ENCODE measurements at places on chromosomes 1 and 21. TPM values are rescaled to one million over a fixed set of nuclear protein-coding genes. Genes with fewer than 3 reads are reported as not detected.

GRCh38 chr21:26795412-26795805 lies 49.8 kb downstream of the ADAMTS1 start:
- no peak for DNase-seq

DEGS1 gene
- total RNA-seq, result 137 TPM

EFNA1 gene
- total RNA-seq, result 132 TPM

GRCh38 chr1:28313702-28314546 lies 14.9 kb upstream of the MED18 start:
- DNase-seq, result no peak

DNA sequence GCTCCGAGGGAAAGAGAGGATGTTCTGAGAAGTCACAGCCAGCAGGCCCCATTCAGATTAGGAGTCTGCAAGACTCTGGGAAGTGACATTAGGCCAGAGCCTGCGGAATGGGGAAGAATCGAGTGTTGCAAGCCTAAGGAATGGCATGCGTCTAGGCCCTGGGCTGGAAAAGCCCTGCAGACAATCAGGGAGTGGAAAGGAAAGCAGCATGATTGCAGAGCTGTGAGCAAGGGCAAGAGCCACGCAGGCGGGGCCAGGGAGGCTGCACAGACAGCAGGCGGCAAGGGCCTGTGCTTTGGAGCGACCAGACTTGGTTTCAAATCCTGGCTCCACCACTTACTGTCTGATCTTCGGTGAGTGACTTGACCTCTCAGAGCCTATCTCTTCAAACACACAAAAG lies 118.2 kb downstream of the RRAGC start:
- no peak for DNase-seq

CELA3A gene
- total RNA-seq, result not detected

- no peak for DNase-seq
These were observed 948 bp downstream of the STK40 start for GRCh38 chr1:36384542-36385409.

DNA sequence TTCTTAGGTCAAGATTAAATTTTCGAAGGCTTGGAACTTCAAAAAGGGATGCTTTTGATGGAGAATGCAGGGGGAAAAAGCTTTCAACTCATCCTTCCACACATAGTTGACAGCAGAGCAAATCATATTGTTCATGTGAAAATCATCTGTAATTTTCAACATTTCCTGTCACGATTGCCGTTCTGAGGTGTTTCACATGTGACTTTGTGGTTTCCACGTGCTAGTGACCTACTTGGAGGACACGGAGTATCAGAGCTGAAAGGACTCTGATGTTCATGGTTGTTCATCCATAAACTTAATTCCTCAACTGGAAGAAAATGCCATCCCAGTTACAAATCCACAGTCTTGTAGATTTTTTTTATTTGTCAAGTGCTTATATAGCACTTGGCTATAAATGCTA lies 79.1 kb downstream of the ZP4 start:
- DNase-seq, result no peak

AKIRIN1 gene
- total RNA-seq, result 31.7 TPM

DNA sequence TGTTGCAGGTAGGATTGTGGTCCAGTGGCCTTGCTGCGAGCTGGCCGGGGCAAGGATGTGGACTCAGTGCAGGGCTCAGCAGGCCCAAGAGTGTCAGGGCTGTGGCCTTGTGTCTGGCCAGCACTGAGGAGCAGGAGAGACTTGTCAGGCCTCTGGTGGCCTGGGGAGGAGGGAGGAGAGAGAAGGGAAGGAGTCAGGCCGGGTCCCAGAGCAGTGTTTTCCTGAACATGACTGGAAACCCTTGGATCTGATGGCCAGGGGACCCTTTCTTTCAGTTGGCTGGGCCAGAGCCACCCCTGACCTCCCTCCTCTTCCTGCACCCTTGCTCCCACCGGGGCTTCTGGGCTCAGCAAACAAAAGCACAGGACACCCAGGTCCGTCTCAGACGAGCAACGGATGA lies 5.1 kb downstream of the IBA57 start:
- DNase-seq, result no peak

DNA sequence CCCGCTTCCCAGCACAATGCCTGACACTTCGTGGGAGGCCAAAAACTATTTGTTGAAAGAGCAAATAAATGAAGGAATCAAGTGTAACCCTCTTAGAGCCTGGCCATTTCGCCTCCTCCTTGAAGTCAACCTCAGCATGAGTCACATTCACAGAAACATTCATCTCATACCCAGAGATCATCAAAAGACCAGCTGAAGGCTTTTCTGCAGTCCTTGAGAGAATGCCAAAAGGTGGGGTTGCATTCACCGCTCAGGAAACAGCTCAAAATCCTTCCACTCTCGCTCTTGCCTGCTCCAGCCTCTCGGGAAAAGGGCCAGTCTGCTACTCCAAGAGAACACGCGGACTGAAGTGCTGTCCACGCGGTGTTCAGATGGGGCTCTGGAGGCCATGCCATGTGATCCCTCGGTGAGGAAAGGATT lies 90.0 kb downstream of the VWA5B1 start:
- DNase-seq, result no peak

- no peak for DNase-seq
These were observed 1291.5 kb upstream of the B3GALT2 start for GRCh38 chr1:194477908-194478307.

GRCh38 chr1:55369474-55369873 lies 154.3 kb upstream of the USP24 start:
- no peak for DNase-seq

Measured in dermis microvascular lymphatic vessel endothelial cell (primary cell).